ENCODE measurements at places on chromosomes 16 and 17.

GRCh38 chr16:30623536-30624283 is 13.5 kb upstream of the ZNF689 start:
- DNase-seq = no peak

GRCh38 chr16:31181102-31181830 is 1.3 kb downstream of the FUS start:
- peak; percentile 46 for DNase-seq

GRCh38 chr17:16925461-16926060 is 46.4 kb downstream of the TNFRSF13B start:
- no peak for DNase-seq

DNA sequence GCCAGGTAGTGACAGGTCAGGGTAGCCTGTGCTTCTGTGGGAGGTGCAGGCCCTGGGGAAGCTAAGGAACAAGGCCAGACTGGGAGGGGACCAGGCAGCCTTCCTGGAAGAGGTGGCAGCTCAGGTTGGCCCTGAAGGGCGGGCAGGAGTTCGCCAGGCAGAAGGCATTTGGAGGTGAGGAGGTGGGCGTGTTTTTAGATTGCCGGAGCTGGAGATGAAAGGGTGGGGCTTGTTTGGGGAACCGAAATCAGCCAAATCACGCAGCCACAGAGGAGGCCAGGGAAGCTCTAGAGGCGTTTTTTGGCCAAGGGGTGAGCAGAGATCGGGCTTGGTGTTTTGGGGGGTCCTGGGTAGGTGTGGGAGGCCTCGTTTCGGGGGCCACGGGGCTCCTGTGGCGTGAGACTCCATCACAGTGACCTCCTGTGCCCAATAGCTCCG is 7.6 kb downstream of the ADCY7 start:
- peak; percentile 62 for DNase-seq

Data from stimulated activated naive CD8-positive, alpha-beta T cell treated with anti-CD3 and anti-CD28 coated beads, Interleukin-15, Interleukin-2, amounts not matched to agents 100 U/mL and 50 U/mL, for 24 hours (primary cell).